ENCODE measurements at places on chromosomes 2 and 18.
A peak's percentile ranks its signal among the peaks of the same experiment; 100 is the strongest.

DNA sequence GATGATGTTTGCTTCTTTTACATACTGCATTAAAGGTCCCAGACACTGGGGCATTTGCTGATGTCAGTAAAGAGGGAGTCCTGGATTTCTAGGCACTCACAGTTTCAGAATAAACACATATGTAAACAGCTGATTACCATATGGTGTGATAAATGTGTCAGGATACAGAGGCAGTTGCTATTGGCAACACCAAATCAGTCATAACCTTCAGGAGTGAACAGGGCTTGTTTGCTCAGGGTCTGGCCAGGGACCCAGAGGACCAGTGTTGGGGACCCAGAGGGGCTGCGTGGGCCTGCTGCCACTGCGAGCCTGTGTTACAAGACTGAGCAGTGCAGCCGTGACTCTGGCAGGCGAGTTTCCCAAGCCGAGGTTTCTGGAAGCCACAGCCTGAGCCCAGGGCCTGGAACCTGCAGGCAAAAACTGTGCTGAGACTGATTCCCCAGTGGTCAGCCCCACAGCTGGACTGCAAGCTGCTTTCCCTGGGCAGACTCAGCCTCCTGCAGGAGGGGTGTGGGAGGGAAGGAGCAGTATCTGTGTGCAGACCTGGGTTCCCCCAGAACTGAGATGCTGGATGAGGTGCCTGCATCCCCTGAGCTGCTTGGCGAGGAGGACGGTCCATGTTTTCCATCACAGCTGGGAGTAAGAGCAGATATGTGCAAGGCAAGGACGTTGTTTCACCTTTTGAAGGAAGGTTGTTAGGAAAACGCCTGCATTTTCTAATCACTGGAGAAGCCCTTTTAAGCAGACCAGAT lies 23.6 kb downstream of the ASAP2 start:
- no peak for DNase-seq

- no peak for DNase-seq
Observed at GRCh38 chr2:241072151-241072550, 29.9 kb downstream of the MTERF4 start.

- DNase-seq, result no peak
Observed at GRCh38 chr2:68931799-68932198, 20.9 kb downstream of the GKN2 start.

DNA sequence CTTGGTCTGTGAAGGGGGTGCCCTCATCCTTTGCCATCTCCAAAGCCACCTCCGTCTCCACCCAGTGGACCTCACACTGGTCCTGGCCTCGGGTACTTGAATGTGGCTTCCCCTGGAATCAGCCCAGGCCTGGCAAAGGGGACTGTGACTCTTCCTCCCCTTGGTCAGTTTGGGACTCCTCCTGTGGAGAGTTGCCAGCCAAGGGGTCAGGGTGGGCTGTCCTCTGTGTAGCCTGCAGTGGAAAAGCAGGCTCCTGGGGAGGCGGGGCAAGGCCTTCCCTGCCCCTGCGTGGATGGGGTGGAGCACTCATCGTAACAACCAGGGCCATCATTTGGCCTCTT lies 59.8 kb downstream of the INHBB start:
- no peak for DNase-seq

- DNase-seq, result no peak
Observed at GRCh38 chr2:171420728-171421563, 12.8 kb downstream of the METTL8 start.

DNA sequence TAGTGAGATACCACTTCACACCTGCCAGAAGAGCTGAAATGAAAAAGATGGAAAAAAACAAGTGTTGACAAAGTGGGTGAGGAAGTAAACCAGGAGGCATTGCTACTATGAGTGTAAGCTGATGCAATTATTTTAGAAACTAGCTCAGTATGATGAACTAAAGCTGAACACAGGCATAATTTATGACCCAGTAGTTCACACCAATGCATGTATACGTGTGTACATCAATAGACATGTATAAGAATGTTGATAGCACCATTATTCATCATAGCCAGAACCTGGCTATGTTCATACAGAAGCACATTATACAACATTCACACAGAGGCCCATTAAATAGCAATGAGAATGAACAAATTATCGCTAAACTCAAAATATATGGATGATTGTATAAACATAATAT lies 83.1 kb upstream of the SPOPL start:
- no peak for DNase-seq

GRCh38 chr2:148031152-148031551 lies 10.3 kb downstream of the MBD5 start:
- no peak for DNase-seq

- DNase-seq, result no peak
Observed at GRCh38 chr2:222903234-222904220, 42.7 kb downstream of the ACSL3 start.

DNA sequence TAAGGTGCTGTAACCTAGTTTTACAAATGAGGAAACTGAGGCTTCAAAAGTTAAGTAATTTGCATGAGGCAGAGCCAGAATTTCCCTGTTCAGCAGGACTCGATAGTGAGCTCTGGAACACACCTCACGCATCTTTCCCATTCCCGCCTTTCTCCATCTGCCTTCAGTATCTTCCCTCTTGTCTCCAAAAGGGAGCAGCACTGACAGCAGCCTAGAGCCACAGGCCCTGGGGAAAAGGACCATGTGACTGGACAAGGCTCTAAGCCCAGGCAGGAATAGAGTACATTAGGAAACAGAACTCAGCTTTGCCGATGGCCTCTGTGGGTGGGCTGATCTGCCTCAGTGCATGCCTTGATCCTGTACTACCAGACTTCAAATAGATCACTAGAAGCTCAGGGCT lies 21.5 kb downstream of the GPR155 start:
- no peak for DNase-seq

GRCh38 chr2:151619337-151619989 lies 114.8 kb downstream of the NEB start:
- DNase-seq, result peak; percentile 30

DNA sequence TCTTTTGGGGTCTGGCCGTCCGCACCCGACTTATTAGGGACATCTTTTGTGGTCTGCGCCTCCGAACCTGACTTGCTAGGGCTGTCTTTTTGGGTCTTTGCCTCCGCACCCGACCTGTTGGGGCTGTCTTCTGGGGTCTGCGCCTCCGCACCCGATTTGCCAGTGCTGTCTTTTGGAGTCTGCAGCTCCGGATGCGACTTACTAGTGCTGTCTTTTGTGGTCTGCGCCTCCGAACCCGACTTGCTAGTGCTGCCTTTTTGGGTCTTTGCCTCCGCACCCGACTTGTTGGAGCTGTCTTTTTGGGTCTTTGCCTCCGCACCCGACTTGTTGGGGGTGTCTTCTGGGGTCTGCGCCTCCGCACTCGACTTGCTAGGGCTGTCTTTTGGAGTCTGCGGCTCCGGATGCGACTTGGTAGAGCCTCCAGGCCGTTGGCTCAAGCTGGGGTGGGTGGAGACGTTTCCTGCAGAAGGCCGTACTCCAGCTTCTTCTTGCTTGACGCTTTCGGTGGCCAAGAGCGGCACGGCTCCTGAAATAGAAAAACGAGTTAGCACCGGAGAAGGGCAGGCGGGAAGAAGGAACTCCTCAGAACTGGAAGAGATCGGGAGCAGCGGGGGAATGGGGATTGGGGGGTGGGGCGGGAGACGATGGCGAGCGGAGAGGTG lies 498 bp downstream of the TGOLN2 start:
- DNase-seq, result peak; percentile 53

DNA sequence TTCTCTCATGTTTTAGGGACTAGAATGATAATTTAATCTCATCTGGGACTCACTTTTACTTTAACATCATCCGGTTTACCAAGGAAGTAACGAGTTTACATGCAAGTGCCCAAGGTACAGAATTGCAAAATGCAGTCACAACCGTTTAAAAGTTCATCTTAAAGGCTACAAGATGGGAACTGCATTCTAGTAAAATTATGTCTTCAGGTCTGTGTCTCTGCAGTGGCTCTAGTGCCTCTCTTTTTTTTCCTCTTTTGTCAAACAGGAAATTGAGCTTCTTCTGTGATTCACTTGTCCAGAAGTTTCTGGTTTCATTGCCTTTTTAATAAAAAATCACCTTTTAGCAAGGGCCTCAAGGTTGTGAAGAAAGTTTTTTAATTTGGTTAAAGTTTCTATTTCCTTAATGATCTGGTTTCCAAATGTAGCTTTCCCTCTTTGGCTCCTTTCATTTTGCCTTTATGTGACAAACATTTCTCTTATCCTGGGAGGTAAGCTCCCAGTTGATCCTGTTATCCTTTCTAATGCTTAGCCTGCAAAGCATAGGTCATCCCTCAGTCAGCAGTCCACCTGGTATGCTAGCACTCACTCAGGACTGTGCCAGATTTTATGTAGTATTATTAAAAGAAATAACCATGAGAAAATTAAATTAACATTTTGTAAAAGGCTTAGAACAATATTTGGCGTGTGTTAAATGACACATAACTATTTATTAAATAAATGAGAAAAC lies 2.4 kb downstream of the GLS start:
- DNase-seq, result no peak

DNA sequence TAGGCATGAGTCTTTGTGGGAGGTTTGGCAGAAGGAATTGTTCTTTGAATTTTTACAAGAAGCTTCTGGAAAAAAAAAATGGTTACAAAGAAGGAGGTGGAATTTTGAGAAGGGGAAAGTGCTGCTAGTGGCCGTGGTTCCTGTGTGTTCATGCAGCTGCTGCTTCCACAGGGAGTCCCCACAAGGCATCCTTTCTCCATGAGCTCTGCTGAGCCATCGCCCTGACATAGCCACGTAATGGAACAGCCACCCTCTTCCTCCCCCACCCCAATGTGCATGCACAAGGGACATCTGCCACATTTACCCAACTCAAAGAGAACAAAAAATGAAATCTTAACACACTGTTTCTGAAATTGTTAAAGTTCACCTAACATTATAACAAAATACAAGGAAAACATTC lies 529.7 kb downstream of the SATB2 start:
- DNase-seq, result no peak

- no peak for DNase-seq
Observed at GRCh38 chr2:136377423-136378382, 259.8 kb upstream of the CXCR4 start.

DNA sequence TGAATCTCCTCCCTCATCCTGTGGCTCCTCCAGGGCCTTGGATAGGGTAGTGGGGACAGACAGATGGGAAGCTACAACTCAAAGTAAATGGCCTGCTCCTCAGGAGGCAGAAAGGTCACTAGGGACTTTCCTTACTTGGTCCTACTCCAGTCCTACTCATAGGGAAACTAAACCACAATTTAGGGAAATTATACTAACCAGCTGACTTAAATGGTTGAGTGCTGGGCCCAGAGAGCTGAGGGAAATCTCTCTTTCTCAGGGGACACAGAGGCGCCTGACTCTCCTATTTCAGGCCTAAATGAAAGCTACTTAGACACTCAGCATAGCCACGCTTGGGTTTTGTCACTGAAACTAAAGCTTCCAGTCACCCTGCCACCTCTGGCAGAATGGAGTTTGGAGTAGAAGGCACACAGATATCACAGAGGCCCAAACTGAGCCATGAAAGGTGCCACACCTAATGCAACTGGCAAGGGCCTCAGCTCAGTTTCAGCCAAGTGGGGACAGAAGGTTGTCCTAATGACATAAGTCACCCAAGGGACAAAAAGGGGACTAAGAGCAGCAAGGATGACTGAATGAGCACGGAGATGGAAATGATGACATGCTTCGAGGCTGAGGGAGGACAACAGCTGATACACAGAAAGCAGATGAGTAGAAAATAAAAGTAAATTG lies 24.0 kb downstream of the CERKL start:
- DNase-seq, result no peak

DNA sequence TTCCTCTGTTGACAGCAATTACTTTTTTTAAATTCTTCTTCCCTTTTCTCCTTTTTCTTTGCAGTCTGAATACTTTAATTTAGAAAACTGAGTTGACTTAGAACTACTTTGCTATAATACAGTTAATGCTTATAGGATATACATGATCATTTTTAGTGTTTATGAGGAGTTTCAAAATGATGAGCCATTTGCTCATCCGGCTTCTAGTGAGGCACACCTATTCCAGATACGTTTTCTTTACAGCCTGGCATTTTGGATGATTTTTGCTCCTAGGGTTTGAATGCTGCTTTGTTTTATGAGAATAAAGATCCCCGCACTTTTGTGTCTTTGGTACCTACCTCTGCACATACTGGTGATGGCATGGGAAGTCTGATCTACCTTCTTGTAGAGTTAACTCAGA lies 52.8 kb downstream of the EIF5B start:
- DNase-seq, result no peak

- no peak for DNase-seq
Observed at GRCh38 chr18:23864624-23865023, 149.9 kb upstream of the TTC39C start.

GRCh38 chr2:178498137-178498536 lies 17.9 kb downstream of the PLEKHA3 start:
- no peak for DNase-seq

All from AG08396 (cell line).